ENCODE measurements at places on chromosomes 6 and 20. TPM values are rescaled to one million over a fixed set of nuclear protein-coding genes. Genes with fewer than 3 reads are reported as not detected.

The MATN4 gene
- total RNA-seq: not detected

The PTCRA gene
- not detected for total RNA-seq

The JPH2 gene
- total RNA-seq: not detected

The LGSN gene
- 0.23 TPM for total RNA-seq

The HNF4A gene
- not detected for total RNA-seq

The TNFRSF6B gene
- total RNA-seq: 0.39 TPM

The TXNDC5 gene
- 475 TPM for total RNA-seq

The GPX5 gene
- total RNA-seq: not detected

The SLC16A10 gene
- total RNA-seq: 3.5 TPM

The HLA-DQB2 gene
- total RNA-seq: not detected

The CDSN gene
- not detected for total RNA-seq

The VSX1 gene
- not detected for total RNA-seq

The IL20RA gene
- not detected for total RNA-seq

The MTRF1L gene
- total RNA-seq: 7.9 TPM

The UNC5CL gene
- total RNA-seq: 0.25 TPM

The PDYN gene
- total RNA-seq: not detected

The ISM1 gene
- 0.47 TPM for total RNA-seq

The ESF1 gene
- 3.7 TPM for total RNA-seq

The ERVFRD-1 gene
- total RNA-seq: not detected

The COL21A1 gene
- 0.41 TPM for total RNA-seq

The EEF1E1 gene
- 150 TPM for total RNA-seq

The SIRPD gene
- total RNA-seq: not detected

The ZSCAN23 gene
- 0.64 TPM for total RNA-seq

The ADRM1 gene
- total RNA-seq: 203 TPM

The CDH22 gene
- total RNA-seq: not detected

The PLA2G7 gene
- not detected for total RNA-seq

The EEF1A2 gene
- total RNA-seq: 233 TPM

The DCDC2 gene
- not detected for total RNA-seq

The SGK2 gene
- 0.23 TPM for total RNA-seq

The TEAD3 gene
- 7.1 TPM for total RNA-seq

The OR2B6 gene
- total RNA-seq: not detected

The SLC52A3 gene
- total RNA-seq: not detected

The OPN5 gene
- not detected for total RNA-seq

The PTPRT gene
- not detected for total RNA-seq

The GLP1R gene
- not detected for total RNA-seq

The RNF5 gene
- total RNA-seq: 56.9 TPM

The BLOC1S5 gene
- total RNA-seq: 14.8 TPM

The PROKR2 gene
- not detected for total RNA-seq

Data from H4 (cell line).